NCI-H510A treated with DMSO at 0.1 percent for 48 hours (cell line): ENCODE measurements at places on chromosomes 5 and 9.

- no peak for DNase-seq
Observed at GRCh38 chr9:94931740-94932139, 205.2 kb downstream of the AOPEP start.

DNA sequence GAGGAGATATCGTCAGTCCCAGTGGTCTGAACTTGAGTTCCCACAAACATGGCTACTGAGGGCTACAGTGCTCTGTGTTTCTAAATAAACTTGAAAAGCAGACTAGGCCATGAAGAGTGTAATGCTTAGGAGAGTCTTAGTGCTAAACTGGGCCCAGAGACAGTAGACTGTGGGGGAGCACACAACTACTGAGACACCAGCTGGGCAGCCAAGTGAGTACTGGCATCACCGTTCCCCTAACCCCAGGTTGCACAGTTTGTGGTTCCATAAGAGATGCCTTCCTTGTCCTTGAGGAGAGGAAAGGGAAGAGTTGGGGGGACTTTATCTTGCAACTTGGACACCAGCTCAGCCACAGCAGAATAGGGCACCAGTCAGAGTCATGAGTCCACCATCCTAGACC, 172.1 kb upstream of the DMRTA1 start:
- DNase-seq: no peak

DNA sequence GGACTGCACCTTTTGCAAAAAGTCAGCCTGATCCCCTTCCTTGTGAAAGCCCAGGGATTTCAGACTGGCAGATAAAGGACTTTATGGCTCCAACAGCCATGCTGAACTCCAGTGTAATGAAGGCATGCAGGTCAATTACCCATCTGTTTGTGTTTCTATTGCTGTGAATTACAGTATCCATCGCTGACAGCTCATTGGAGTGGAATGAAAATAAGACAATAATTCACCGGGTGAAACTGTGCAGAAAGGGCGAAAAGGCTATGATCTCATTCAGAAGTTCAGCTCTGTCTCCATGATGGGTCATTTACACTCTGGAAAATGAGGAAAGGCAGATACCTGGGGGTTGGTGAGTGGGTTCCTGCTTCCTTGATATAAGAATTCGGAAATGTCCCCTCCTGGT, 148.0 kb downstream of the BRINP1 start:
- no peak for DNase-seq

- no peak for DNase-seq
Observed at GRCh38 chr5:151670083-151670686, 16.5 kb downstream of the SPARC start.

- DNase-seq: no peak
Observed at GRCh38 chr9:18861609-18862544, 171.1 kb downstream of the SAXO1 start.
